ENCODE measurements at places on chromosomes 6 and 20. TPM values are rescaled to one million over a fixed set of nuclear protein-coding genes. Genes with fewer than 3 reads are reported as not detected.

- no peak for DNase-seq
These were observed 51.9 kb downstream of the DLL1 start for GRCh38 chr6:170238741-170239565.

DNA sequence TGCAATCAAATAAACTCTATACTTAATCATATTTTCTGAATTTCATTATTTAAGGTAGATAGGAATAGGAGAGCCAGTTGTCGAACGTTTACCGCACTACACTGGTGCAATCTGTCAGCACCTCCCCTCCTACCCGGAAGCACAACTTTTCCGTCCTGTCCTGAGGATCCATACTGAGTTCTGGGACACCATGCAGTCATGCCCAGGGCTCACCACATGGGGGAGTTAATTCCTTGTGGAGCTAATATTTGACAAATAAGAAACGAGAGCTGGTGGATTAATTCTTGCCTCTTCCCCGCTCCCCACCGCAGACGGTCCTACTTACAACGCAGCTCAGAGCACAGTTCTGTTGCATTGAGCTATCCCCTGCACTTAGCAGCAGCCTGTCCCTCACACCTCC, 107.7 kb upstream of the RALGAPA2 start:
- no peak for DNase-seq

DNA sequence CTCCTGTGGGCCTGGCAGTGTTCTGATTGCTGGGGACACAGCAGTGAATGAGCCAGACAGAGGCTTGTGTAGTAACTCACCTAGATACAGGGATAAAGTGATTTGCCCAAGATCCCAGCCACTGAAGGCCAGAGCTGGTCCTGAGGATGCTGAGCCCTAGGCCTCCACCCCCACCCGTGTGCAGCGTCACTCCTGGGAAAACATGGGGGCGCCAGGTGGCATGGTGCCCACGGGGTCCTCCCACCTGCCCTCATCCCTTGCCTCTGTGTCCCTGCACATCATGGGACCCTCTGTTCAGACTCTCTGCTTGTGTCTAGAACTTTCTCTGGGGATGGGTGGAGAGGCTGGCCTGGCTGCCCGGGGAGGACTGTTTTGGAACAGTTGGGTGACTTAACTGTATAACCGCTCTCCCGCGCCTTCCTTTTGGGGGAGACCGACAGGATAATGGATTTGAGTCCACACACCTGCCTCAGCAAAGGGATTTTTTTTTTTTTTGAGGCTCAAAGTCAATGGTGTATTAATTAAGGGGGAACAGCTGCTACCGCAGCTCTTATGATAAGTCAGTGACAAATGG, 19.6 kb downstream of the LEMD2 start:
- DNase-seq, result no peak

GRCh38 chr6:43399932-43400487, 27.3 kb upstream of the ABCC10 start:
- no peak for DNase-seq

- no peak for DNase-seq
These were observed 176.8 kb downstream of the CD83 start for GRCh38 chr6:14294270-14294951.

DNA sequence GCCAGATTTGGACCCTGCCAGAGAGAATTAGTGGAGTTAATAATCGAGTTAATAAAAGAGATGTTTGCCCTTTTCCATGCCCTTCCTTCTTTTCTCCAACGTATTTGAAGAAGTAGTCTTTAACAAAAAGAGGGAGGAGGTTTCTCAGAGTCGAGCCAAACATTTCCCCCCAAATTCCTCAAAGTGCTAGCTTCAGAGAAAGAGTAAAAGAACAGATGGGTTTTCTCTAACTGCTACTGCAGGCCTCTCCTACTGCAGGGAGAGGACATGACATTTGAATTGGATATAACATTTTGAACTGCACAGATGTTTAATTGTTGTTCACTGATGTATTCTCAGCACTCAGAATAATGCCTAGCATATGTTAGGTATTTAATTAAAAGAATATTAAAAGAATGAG, 25.5 kb downstream of the RWDD2A start:
- DNase-seq, result no peak

Gene OXT
- not detected for total RNA-seq
